ENCODE measurements at places on chromosomes 4 and X.

- DNase-seq: no peak
Observed at GRCh38 chrX:118360429-118361125, 14.7 kb downstream of the WDR44 start.

DNA sequence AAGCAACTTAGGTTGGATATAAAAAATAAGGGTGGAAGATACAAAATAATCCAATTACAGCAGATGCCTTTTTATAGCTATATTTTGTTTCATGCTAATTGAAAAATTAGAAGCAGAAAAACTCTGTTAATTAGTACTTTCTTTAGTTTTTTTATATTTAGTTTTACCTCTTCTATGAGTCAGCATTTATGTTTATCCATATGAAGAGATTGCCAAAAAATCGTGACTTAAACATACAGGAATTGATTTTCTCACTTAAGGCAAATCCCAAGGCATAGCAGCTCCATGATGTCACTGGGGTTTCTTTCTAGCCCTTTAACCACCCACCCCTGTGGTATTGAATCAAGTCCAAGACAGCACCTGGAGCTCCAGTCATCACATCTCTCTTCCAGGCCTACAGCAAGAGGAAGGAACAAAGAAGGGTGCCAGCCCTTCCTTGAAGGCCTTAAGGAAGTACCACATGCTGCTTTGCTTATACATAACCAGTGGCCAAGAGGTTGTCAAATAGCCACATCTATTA lies 365.8 kb upstream of the TENM3 start:
- no peak for DNase-seq

GRCh38 chr4:34105311-34105710 lies 2139.0 kb downstream of the ARAP2 start:
- no peak for DNase-seq

DNA sequence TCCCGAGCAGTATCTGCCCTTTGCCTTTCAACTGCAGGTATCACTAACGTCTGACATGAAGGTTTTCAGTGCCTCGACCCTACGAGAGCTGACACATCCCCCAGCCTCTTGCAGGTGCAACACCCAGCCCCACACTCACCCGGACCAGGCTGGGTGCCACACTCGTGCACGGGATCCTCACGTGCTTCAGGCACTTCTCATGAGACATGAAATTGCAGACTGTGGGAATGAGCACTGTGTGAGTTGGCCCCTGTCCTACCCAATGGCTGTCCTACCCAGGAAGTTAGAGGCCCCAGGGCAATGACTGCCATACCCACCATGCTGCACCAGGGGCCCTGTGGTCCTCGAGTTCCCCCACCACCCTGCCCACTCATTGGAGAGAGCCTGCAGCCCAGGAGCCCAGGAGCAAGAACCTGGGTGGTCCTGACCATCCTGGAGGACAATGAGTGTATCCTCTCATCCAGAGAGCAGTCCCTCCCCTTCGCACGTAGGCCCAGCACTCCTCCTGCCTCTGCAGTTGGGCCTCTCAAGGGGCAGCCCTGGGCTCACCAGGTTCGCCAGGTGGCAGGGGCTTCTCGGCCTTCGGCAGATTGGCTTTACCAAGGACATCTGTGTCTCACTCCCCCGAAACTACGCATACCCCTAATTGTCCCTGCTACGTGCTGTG lies 2.4 kb downstream of the DGKQ start:
- DNase-seq: no peak

- DNase-seq: no peak
Observed at GRCh38 chrX:12237131-12237530, 98.9 kb downstream of the FRMPD4 start.

- DNase-seq: no peak
Observed at GRCh38 chr4:138833974-138834373, 181.6 kb upstream of the NOCT start.

- DNase-seq: no peak
Observed at GRCh38 chr4:72391281-72391680, 177.7 kb downstream of the ADAMTS3 start.

GRCh38 chrX:44735498-44735897 lies 108.3 kb upstream of the DUSP21 start:
- no peak for DNase-seq

DNA sequence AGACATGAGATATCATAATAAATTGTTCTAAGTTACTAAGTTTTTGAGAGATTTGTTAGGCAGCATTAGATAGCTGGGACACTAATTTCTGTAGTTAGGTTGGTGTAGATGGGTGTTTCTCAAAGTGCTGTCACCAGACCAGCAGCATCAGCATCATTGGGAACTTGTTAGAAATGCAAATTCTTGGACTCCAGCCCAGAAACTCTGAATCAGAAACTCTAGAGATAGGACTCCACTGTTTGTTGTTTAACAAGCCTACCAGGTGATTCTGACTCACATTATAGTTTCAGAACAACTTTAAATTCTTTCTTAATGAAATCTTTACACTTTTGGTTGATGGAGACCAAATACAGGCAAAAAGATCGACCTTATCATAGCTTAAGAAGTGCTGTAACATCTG lies 173.7 kb downstream of the PABPC4L start:
- DNase-seq: no peak

DNA sequence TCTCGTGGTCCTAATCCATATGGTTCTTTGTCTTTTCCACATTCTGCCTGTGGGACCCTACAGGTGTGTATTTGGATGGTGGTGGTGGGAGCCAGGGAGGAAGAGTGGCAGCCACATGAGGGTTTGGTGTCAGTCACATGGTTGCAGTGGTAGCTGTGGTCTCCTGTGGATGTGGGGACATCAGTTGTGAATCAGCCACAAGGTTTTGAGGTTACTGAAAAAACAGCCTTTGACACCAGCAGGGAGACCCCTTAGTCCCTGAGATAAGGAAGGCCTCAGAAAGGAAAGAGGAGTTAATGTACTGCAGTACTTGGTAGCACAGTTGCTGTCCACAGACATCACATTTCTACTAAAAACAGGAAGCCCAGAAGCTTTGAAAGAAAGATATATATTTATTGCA lies 15.8 kb upstream of the GAGE10 start:
- no peak for DNase-seq

- no peak for DNase-seq
Observed at GRCh38 chr4:86928400-86929255, 6.2 kb upstream of the AFF1 start.

GRCh38 chr4:151760002-151760401 lies 805 bp downstream of the GATB start:
- DNase-seq: no peak

- DNase-seq: no peak
Observed at GRCh38 chrX:39022106-39022505, 220.8 kb downstream of the MID1IP1 start.

DNA sequence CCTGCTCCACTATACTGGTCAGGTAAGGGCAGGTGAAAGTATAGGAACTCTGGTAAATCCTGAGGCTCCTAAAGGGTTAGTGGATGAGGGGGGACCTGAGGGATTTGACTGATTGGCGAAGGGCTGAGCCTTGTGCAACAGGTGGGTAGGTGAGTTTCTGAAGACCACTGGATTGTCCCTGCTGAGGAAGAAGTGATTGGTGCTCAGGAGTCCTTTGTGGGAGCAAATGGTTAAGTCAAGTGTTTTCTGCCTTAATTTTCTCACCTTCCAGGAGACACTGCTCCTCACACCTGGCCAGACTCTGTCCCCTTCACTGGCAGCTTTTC lies 156.6 kb downstream of the AMMECR1 start:
- DNase-seq: no peak

Measured in stimulated activated CD4-positive, alpha-beta T cell treated with anti-CD3 and anti-CD28 coated beads, Interleukin-2, amount 100 ng/mL, for 24 hours (primary cell).